ENCODE measurements at places on chromosomes 1 and 21. TPM values are rescaled to one million over a fixed set of nuclear protein-coding genes. Genes with fewer than 3 reads are reported as not detected.

DNA sequence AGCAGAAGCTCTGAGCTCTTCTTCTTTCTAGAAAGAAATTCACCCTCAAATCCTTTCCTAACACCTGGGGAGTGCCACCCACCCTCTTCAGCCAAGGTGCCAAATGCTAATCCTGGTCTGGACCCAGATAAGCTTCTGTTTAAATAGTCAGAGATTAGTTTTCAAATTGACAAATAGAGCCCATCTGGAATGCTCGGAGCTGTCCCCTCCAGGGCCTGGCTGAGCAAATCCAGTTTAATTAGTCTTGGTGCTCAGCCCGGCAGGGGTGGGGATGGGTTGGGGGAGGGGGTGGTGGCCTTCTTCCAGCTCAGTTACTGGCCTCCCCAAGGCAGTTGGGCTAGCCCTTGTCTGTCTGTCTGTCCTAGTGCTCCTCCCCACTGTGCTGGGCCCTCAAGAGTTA, 269.5 kb downstream of the GRIK3 start:
- no peak for DNase-seq

- no peak for DNase-seq
Observed at GRCh38 chr1:65166572-65167305, 18.7 kb downstream of the AK4 start.

GRCh38 chr1:177355575-177355974, 184.8 kb downstream of the BRINP2 start:
- DNase-seq, result no peak

GRCh38 chr1:61368876-61369275, 286.5 kb downstream of the NFIA start:
- DNase-seq, result no peak

- no peak for DNase-seq
Observed at GRCh38 chr1:46008585-46008984, 123.8 kb downstream of the PIK3R3 start.

DNA sequence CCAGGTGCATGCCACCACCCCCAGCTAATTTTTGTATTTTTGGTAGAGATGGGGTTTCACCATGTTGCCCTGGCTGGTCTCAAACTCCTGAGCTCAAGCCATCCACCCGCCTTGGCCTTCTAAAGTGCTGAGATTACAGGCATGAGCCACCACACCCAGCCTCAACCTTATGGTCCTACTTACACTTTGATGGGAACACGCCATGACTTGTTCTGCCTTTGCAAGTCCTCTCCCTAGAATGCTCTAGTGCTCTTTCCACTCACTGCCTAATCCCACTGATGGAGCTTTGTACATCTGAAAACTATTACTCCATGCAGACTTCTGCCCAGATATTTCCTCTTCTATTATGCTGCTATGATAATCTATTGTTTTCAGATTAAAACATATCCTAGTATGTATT, 174.3 kb downstream of the DAB1 start:
- no peak for DNase-seq

GRCh38 chr21:17679002-17679600, 66.4 kb upstream of the BTG3 start:
- peak; percentile 71 for DNase-seq

DNA sequence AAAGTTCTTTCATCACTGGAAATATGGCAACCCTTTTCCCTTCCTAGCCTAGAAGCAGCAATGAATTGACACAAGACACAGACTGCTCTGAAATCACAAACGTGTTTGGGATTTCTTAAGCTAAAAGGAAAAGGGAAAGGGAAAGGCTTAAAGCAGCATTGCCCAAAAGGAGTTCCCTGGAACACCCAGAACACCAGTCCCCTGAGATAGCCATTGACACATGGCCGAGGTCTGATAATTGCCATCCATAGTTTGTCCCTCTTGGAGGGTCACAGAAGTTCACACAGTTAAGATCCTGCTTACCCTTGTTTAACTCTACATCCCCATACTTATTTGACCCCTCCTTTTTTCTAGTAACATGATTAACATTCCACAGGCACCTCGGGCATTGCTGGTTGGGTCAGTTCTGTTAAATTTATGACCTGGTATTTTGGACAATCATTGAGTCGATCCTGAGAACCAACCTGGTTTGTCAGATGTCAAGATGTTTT, 72.9 kb downstream of the ZNF281 start:
- no peak for DNase-seq

- no peak for DNase-seq
Observed at GRCh38 chr1:53606651-53607051, 132.3 kb downstream of the GLIS1 start.

DNA sequence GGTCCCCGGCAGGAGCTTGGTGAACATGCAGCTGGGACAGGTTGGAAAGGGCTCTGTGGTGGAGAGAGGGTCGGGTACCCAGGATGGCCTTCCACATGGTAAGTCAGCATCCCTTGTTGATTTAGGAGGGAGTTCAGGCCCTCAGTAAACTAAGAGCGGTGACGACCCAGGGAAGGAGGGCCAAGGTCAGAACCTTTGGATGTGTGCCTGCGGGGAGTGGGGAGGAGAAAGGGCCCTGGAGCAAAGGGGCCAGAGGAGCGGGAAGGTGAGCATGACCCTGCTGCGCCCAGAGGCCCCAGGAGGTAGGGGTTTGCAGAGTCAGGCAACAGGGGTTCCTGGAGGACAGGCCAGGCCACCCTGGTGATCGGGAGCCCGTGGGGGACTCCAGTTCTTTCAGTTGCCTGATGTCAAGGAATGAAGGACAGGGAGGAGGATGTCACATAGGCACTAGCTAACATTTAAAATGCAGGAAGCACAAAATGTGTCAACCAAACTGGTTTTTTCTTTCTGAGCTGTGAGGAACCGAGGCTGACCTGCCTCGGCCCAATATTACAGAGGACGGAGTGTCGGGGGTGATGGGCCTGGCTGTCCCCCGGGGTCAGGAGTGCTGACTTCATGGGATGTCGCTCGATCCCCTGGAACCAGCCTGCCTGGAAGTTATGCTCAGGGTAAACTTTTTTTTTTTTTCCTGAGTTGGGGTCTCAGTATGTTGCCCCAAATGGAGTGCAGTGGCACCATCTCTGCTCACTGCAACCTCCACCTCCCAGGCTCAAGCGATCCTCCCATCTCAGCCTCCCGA, 117.4 kb upstream of the SLC45A1 start:
- no peak for DNase-seq

- no peak for DNase-seq
Observed at GRCh38 chr21:46361935-46362334, 38.0 kb downstream of the PCNT start.

GRCh38 chr21:27532076-27532475, 565.2 kb upstream of the ADAMTS5 start:
- DNase-seq, result peak; percentile 44

DNA sequence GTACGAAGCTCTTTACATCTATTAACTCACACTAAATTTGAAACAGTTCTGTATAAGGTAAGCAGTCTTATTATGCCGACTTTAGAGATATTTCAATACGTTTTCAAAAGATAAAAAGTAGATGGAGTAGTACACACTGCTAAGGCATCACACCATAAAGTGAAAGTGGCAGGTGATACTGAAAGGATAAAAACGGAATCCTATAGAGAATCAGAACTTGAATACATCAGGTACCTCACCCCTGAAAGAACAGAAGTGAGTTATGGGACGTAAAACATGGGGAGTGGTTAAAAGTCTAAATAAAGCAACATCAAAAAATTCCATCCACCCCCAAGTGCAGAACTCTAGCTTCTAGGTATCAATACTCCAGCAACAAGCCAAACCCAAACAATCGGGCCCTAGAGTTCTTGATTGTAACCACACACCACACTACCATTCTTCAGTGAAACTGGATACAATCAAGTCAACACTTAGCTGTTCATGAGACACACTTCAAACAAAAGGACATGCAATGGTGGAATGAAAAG, 142.6 kb downstream of the SMYD3 start:
- DNase-seq, result no peak

- no peak for DNase-seq
Observed at GRCh38 chr21:31667639-31668038, 8.1 kb downstream of the SOD1 start.

DNA sequence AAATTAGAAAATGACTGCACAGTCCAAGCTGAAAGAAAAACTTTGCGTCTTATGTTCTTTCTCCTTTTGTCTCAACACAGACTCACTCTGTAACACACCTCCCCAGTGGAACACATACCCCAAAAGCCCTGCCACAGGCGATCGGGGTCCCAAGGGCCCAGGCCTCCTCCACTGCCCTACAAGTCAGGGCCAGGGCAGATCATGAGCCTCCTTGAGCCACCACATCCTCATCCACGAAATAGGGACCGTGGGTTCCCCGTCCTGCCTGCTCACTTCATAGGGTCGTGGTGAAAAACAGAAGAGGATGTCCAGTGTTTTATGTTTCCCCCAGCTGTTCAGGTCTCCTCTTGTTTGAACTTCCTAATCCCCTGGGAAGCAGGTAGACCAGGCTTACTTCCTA, 116.7 kb downstream of the KCNN3 start:
- no peak for DNase-seq

DNA sequence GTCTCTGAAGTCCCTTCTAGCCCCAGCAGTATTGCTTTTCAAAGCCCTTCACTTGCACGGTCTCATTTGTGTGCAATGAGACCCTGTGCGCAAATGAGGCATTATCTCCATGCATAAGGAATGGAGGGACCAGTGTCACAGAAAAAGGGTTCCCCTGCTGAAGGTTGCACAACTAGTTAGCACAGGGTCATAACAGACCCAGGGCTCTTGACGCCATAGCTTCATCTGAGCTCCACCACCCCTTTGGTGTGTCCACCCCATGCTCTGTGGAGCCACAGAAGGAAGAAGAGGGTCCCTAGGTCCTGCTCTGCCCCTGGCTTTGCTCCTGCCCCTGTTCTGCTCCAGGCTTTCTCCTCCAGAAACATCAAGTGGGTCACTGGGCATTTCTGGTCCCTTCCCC, 12.6 kb downstream of the SH2D2A start:
- no peak for DNase-seq

- DNase-seq, result no peak
Observed at GRCh38 chr1:16093611-16094010, 20.2 kb upstream of the FAM131C start.

- DNase-seq, result no peak
Observed at GRCh38 chr1:209485167-209485566, 98.3 kb upstream of the CAMK1G start.

- no peak for DNase-seq
Observed at GRCh38 chr1:221912230-221912629, 170.3 kb upstream of the DUSP10 start.

GRCh38 chr1:179818743-179819173, 58.8 kb downstream of the TOR1AIP2 start:
- no peak for DNase-seq

GRCh38 chr1:47611992-47612391, 174.1 kb downstream of the FOXD2 start:
- no peak for DNase-seq

- peak; percentile 32 for DNase-seq
Observed at GRCh38 chr1:245433561-245433960, 278.8 kb downstream of the KIF26B start.

- no peak for DNase-seq
Observed at GRCh38 chr1:114355240-114355639, 155.8 kb downstream of the TRIM33 start.

OR2T12 gene
- total RNA-seq, result not detected

CIART gene
- total RNA-seq, result 2.1 TPM

GUCA2A gene
- total RNA-seq, result not detected

RGS8 gene
- not detected for total RNA-seq

GJC2 gene
- total RNA-seq, result 1.2 TPM

S100A3 gene
- total RNA-seq, result 36.0 TPM

SELP gene
- 1.4 TPM for total RNA-seq

MNDA gene
- 26.3 TPM for total RNA-seq

All from skin of body (tissue), 3 donors.